ENCODE measurements at places on chromosomes 16 and 17.
A peak's percentile ranks its signal among the peaks of the same experiment; 100 is the strongest.

GRCh38 chr16:62240722-62241121, 204.5 kb upstream of the CDH8 start:
- DNase-seq = no peak

GRCh38 chr17:39631403-39631802, 4.7 kb downstream of the PPP1R1B start:
- no peak for DNase-seq

- no peak for DNase-seq
These were observed 28.8 kb downstream of the ABCC12 start for GRCh38 chr16:48126801-48127644.

GRCh38 chr17:38730526-38731379, 612 bp downstream of the CISD3 start:
- peak; percentile 47 for DNase-seq

DNA sequence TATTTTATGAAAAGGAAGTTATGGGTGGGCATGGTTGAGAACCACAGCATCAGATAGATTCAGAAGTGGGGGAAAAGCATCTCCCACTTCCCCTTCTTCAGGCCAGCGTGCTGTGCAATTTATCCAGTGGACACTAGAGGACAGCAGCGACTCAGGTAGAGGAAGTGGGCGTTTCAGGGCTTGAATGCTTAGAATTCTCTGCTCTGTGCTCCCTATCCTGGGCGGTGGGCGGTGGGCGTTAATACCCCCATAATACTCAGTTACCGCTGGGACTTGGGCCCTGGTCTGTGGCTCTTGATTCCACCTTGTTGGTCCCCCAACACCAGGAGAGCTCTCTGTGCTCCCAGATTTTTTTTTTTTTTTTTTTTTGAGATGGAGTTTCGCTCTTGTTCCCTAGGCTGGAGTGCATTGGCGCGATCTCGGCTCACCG, 3.7 kb upstream of the LYZL6 start:
- no peak for DNase-seq

GRCh38 chr17:61390479-61390791, 9.2 kb upstream of the TBX2 start:
- DNase-seq = no peak

GRCh38 chr17:81115749-81116464, 49.4 kb upstream of the PVALEF start:
- no peak for DNase-seq

DNA sequence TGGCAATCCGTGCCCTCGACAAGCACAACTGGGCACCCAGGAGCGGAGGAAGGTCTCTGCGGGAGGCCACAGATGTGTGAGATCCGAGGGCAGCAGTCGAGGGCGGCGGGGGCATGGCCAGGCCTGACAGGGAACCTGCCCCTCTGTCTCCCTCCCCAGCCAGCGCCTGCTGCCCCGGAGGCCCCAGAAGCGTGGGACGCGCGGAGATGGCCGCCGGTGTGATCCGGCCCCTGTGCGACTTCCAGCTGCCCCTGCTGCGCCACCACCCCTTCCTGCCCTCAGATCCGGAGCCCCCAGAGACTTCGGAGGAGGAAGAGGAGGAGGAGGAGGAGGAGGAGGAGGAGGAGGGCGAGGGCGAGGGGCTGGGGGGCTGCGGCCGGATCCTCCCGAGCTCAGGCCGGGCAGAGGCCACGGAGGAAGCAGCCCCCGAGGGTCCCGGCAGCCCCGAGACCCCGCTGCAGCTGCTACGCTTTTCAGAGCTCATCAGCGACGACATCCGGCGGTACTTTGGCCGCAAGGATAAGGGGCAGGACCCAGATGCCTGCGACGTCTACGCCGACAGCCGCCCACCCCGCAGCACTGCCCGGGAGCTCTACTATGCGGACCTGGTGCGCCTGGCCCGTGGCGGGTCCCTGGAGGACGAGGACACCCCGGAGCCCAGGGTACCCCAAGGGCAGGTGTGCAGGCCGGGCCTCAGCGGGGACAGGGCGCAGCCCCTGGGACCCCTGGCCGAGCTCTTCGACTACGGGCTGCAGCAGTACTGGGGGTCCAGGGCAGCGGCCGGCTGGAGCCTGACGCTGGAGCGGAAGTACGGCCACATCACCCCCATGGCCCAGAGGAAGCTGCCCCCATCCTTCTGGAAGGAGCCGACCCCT, 1.7 kb downstream of the PERCC1 start:
- no peak for DNase-seq

DNA sequence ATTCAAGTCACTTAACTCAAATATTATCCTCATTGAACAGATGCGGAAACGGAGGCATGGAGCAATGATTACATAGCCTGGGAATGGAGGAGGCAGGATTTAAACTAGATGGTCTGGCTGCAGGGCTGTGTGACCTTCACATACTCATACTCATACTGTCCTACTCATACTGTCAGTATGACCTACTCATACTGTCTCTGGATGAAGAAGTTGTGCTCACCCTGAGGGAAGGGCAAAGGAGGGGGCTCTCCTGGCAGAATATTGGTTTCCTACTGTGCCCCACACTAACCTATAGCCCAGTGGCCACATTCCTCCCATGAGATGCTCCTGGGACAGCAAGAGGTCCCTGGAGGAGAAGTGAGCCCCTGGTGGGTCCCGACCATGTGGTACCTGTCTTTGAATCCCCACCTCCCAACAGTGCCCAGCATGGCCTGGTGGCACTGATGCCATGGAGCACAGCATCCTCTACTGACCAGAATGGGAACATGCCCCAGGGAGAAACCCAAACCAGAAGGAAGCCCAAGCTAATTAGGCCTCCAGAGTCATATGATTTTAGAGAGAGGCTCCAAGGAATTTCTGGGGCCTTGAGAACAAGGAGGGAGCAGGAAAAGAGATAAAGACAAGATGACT, 197.3 kb upstream of the SDK2 start:
- no peak for DNase-seq
